ENCODE measurements at places on chromosomes 4 and X. TPM values are rescaled to one million over a fixed set of nuclear protein-coding genes. Genes with fewer than 3 reads are reported as not detected.

DNA sequence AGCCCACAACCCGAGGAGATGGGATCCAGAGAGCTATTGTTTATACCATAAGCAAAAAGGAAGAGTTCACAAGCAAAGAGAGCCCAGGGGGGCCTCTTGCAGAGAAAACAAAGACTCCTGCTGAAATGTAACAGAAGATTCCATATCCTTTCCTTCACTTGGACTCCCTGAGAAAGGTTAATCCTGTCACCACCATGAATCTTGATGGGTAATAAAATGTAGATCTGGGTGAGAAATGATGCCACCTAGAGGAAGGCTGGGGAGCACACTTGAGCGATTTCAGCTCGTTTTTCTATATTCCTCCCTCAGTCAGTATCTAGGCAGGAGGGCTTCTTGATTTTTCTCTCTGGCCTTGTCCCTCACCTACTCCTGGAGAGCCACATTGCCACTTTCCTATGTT lies 10.2 kb upstream of the KCNE5 start:
- no peak for DNase-seq

DNA sequence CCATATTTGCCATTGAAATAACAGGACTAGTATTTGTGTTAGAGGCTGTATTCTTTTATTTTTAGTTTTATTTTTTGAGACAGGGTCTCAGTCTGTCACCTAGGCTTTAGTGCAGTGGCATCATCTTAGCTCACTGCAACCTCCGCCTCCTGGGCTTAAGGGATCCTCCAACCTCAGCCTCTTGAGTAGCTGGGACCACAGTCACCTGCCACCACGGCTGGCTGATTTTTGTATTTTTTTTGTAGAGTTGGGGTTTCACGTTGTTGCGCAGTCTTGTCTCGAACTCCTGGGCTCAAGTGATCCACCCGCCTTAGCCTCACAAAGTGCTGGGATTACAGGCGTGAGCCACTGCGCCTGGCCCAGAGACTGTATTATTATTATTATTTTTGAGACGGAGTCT lies 15.3 kb downstream of the TMEM131L start:
- DNase-seq: no peak

The CYTL1 gene
- total RNA-seq: not detected

The NAP1L2 gene
- 1.8 TPM for total RNA-seq

The MAGEA2 gene
- not detected for total RNA-seq

- DNase-seq: no peak
Observed at GRCh38 chr4:152462695-152463094, 73.2 kb downstream of the FBXW7 start.

- DNase-seq: no peak
Observed at GRCh38 chr4:8688041-8688907, 95.7 kb downstream of the CPZ start.

GRCh38 chrX:68533656-68534055 lies 34.8 kb downstream of the YIPF6 start:
- DNase-seq: no peak

The CHRNA9 gene
- not detected for total RNA-seq

DNA sequence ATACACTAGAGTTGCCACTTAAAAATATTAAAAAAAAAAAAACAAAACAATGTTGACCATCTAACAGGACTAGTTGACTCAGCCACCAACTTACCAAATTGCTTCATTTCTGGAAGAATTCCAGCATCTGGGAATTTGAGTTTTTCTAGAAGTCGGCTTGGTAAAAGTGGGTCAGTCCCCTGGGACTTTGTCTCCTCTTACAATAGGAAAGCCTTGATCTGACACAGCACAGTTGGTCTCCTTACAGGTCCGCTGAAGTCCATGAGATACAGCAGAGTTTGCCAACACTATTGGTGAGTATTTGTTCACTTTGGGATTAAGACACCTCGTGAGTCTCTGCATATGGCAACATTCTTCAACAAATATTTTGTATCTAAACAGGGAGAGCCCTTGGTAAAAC lies 18.2 kb upstream of the DDIT4L start:
- DNase-seq: no peak
